Occipital lobe (tissue), 3 donors: ENCODE measurements at places on chromosomes 1 and 21. TPM values are rescaled to one million over a fixed set of nuclear protein-coding genes. Genes with fewer than 3 reads are reported as not detected.

The MAPKAPK2 gene
- total RNA-seq: 8.1 TPM

The IVNS1ABP gene
- total RNA-seq: 249 TPM

The HES2 gene
- total RNA-seq: 0.16 TPM

The CDCA8 gene
- total RNA-seq: 0.31 TPM

The MCOLN2 gene
- total RNA-seq: not detected

The F13B gene
- total RNA-seq: not detected

The PER3 gene
- 3.3 TPM for total RNA-seq

The DNASE2B gene
- total RNA-seq: 0.16 TPM

The RYR2 gene
- 40.7 TPM for total RNA-seq

The TMPRSS15 gene
- total RNA-seq: not detected

The IPO13 gene
- total RNA-seq: 13.7 TPM

The KCNJ15 gene
- total RNA-seq: under 0.01 TPM

The KLHDC9 gene
- total RNA-seq: 0.78 TPM

The GNG5 gene
- total RNA-seq: 2.8 TPM

The INSRR gene
- total RNA-seq: 0.31 TPM

The OR2T27 gene
- not detected for total RNA-seq

The PANK4 gene
- 26.0 TPM for total RNA-seq

The CFAP107 gene
- total RNA-seq: not detected

The EPHX1 gene
- total RNA-seq: 7.2 TPM

The HEYL gene
- 0.47 TPM for total RNA-seq

The VWA5B1 gene
- total RNA-seq: 0.16 TPM

The FCRL6 gene
- not detected for total RNA-seq

The FCGR3A gene
- total RNA-seq: 4.7 TPM

The S100A12 gene
- total RNA-seq: 4.1 TPM

The EDARADD gene
- total RNA-seq: 6.1 TPM

The FAM72C gene
- total RNA-seq: 0.16 TPM

The TLCD4 gene
- 20.9 TPM for total RNA-seq

The SOAT1 gene
- total RNA-seq: 19.8 TPM

The LDLRAD1 gene
- total RNA-seq: not detected

The TSPEAR gene
- not detected for total RNA-seq

The CLEC20A gene
- total RNA-seq: not detected
